Hippocampal formation (tissue), 2 donors: ENCODE measurements at places on chromosomes 4 and X.

GRCh38 chrX:101408532-101408841 is 465 bp downstream of the HNRNPH2 start:
- DNase-seq: no peak

- DNase-seq: no peak
Measured at GRCh38 chr4:174389439-174389838, 105.7 kb downstream of the CEP44 start.

GRCh38 chr4:25843340-25844097 is 19.3 kb downstream of the SEL1L3 start:
- no peak for DNase-seq

DNA sequence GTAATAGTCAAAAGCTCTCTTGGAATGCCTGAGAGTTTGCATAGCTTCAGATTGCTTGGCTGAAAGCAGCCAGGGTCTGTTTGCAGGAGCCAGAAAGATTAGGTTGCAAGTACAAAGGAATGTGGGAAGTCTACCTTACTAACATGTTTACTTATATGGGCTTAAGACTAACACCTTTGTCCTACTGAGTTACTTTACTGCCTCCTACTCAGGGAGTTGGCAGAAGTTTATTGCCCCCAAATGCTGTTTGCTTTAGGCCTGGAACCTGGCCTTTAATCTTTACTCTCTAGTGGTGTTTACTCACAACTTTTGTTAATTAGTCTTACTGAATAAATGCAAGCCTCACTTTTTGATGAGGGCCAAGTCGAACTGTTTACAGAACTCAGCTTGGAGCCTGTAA is 219.4 kb upstream of the ZC4H2 start:
- no peak for DNase-seq

DNA sequence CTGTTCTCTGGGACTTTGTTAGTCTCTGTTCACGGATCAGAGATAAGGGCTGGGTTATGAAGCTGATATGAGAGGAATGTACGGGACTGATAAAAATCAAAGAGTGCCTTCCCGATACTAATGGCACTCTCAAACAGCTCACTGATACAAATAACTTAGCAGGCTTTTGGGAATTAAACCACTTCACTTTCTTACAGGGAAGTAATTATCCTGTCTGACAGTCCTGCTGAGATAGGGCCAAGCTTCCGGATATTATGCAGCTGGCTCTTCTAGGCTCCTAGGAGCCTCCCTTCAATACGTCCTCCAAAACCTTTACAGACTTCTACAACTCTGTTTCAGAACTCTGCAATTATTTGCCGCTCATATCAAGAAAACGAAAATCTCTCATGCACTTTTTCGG is 418.0 kb downstream of the NLGN4X start:
- DNase-seq: no peak

- DNase-seq: no peak
Measured at GRCh38 chr4:119675391-119675790, 46.8 kb upstream of the PDE5A start.

DNA sequence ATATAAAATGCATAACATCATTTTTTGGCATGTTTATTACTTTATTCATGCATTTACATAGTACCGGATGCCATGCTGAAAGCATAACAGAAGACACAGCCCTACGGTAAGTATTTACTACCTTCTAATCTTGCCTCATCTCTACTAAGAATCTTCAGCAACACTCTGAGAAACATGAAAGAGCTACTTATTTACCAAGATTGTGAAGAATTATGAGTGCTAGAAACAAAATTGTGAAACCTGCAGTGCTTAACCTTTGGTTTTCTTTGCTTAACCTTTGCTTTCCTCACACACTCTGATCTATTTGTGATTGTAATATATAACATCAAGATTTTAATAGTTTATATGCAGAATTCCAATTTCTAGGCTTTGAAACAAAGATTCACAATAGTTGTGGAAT is 7.4 kb downstream of the ANTXR2 start:
- DNase-seq: no peak

DNA sequence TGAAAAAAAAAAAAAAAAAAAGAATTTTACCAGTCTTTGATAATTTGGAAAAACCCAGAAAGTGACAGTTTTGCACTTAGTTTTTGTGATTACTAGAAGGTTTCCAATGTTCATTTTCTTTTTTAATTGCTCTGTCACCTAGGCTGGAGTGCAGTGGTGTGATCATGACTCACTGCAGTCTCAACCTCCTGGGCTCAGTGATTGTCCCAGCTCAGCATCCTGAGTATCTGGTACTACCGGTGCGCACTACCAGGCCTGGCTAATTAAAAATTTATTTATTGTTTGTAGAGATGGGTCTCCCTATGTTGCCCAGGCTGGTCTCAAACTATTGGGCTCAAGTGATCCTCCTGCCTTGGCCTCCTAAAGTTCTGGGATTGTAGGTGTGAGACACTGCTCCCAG is 3.3 kb downstream of the NUDT9 start:
- no peak for DNase-seq

- DNase-seq: no peak
Measured at GRCh38 chrX:9131066-9131465, 97.1 kb upstream of the FAM9B start.

DNA sequence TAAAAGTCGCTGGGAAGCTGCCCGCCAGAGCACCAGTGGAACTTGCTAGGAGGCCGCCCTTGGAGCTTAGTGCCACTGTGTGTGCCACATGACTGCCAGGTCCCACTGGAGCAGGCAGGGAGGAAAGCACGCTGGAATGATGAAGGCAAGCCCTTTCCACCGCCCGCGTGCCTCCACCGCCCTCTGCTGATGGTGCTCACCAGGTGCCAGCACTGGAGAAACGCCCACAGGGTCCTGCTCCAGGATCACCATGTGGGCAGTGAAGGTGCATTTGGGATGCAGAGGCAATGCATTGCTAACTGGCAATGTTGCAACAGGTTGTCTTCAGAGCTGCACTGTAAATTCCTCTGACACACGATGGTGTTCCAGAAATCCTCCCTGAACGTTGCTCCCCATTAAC is 76.3 kb downstream of the SHROOM2 start:
- DNase-seq: no peak

DNA sequence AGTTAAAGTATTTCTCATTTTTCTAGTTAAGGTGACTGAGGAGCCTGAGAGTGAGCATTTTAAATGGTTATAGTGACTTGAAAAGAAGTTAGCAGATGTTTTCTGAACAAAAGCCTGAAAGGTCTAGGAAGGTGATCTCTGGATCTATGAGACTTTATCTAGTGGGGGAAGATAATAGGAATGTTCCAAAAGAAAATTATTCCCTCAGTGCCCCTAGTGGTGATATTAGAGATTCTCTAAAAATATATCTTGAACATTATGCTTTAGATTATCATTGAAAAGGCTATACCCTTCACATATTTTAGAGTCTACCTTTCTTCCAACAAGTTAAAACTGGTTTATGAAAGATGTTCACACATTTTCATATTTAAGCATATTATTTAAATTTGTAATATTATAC is 69.0 kb upstream of the SPANXN1 start:
- no peak for DNase-seq

GRCh38 chr4:72295966-72296557 is 264.3 kb downstream of the NPFFR2 start:
- DNase-seq: no peak

DNA sequence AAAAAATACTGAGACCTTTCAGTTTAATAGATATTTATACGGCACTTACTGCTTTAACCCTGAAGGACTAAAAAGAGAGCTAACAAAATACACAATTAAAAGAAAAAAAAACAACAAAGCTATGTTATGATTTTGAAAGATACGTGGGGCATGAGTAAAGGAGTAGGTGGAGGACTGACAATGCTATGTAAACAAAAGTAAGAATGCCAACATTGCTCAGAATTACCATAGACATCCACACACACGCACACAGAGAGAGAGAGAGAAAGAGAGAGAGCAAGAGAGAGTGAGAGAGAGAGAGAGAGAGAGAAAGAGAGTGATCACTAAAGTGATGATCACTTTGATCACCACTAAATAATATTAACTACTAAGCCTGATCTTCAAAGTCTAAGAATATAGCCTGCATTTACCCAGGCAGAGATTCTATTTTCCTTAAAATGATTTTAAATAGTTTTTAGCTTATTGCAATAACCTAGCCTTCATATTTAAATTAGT is 313.9 kb upstream of the SPANXN4 start:
- DNase-seq: no peak

- DNase-seq: no peak
Measured at GRCh38 chr4:24956091-24956490, 43.2 kb upstream of the CCDC149 start.
